ENCODE measurements at places on chromosomes 4 and X. TPM values are rescaled to one million over a fixed set of nuclear protein-coding genes. Genes with fewer than 3 reads are reported as not detected.
A peak's percentile ranks its signal among the peaks of the same experiment; 100 is the strongest.

Gene PQBP1
- total RNA-seq: 86.9 TPM

Gene HTN3
- total RNA-seq: not detected

Gene TEX13B
- not detected for total RNA-seq

Gene SYNPO2
- 0.89 TPM for total RNA-seq

Gene INTU
- 0.03 TPM for total RNA-seq

Gene RTL5
- 0.20 TPM for total RNA-seq

Gene SPANXA2
- total RNA-seq: not detected

Gene CLGN
- 0.15 TPM for total RNA-seq

GRCh38 chrX:134374910-134375309 lies 85.1 kb upstream of the HPRT1 start:
- peak overlapping the region; percentile 95 for H3K27ac ChIP-seq
- H3K27me3 ChIP-seq: no peaks in the 10 kb centered on the region
- peaks cover 18% of the 10 kb centered on the region for H3K4me1 ChIP-seq
- H3K4me3 ChIP-seq: peak overlapping the region; percentile 88
- no peak for DNase-seq

- H3K27me3 ChIP-seq: no peaks in the 10 kb centered on the region
- DNase-seq: no peak
- H3K4me1 ChIP-seq: peaks cover 2% of the 10 kb centered on the region
- peaks cover 23% of the 10 kb centered on the region for H3K36me3 ChIP-seq
- no peak overlapping the region for H3K4me3 ChIP-seq
These were observed 120.1 kb downstream of the MANBA start for GRCh38 chr4:102640669-102641068.

DNA sequence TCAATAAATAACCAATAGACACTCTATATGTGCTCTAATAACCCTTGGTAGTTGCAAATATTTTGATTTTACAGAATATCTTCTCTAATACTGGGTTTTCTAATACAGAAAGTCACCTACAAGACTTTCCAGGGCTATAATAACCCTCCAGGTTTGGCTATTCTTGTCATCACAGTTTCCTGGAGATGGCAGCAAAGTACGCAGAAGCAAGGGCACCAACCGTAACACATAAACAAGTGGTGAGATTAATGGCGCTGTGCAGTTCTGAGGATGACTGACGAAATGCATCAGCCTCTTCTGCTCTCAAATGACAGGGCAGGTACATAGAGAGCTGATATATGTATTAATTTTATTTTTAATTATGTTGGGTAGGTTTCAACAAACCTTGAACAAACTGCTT lies 122.4 kb downstream of the C4orf33 start:
- H3K27me3 ChIP-seq: peaks cover 3% of the 10 kb centered on the region
- H3K4me3 ChIP-seq: no peak overlapping the region
- no peaks in the 10 kb centered on the region for H3K36me3 ChIP-seq
- DNase-seq: no peak
- H3K4me1 ChIP-seq: no peaks in the 10 kb centered on the region

- peaks cover 12% of the 10 kb centered on the region for H3K36me3 ChIP-seq
- peaks cover 12% of the 10 kb centered on the region for H3K4me1 ChIP-seq
- DNase-seq: no peak
These were observed 19.2 kb upstream of the SPON2 start for GRCh38 chr4:1191621-1192020.

DNA sequence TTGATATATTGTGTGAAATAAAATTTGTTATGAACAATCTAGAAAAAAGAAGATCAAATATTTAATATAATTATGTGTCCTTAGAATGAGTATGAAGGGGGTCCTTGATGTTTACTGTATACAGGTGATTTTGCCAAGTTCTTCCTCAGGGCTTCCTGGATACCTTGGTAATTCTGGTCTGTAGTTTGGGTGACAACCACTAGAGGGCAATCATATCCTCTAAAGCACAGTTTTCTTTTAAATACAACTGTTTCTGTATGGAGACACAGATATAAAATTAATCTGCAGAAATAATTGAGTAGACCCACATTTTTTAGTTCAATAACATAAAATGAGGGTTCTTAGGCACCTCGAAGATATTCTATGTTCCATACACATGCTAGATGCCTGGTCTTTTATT lies 157.7 kb downstream of the SPANXN1 start:
- H3K27ac ChIP-seq: no peak overlapping the region
- H3K27me3 ChIP-seq: no peaks in the 10 kb centered on the region
- no peaks in the 10 kb centered on the region for H3K36me3 ChIP-seq

GRCh38 chrX:84187533-84188319 lies at the start of gene RPS6KA6:
TSS of gene RPS6KA6 (minus strand) at chrX:84188199. CDS start at chrX:84187899, 300 bp downstream.
- peaks cover 10% of the 10 kb centered on the region for H3K27me3 ChIP-seq
- peak within 1 kb of the TSS; percentile 44 for H3K4me3 ChIP-seq
- DNase-seq: no peak
- no peak within 1 kb of the TSS for H3K27ac ChIP-seq

DNA sequence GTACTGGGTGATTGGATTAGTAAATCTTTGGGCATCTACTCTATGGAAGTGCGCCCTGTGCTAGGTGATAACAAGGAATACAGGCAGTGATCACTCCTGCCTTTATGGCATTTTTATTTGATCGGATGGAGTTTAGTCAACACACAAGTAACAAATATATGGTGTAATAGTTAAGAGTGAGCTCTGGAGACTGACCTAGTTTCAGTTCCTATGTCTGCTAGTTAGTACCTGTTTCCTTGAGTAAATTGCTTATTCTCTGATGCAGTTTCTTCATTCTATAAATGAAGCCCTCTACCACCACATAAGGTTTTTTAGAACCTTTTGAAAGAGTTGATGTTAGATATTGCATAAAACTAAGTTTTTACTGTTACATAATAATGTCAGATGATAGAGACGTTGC lies 134.6 kb downstream of the KDM6A start:
- H3K36me3 ChIP-seq: peaks cover 20% of the 10 kb centered on the region
- H3K4me3 ChIP-seq: no peak overlapping the region
- peak overlapping the region; percentile 19 for H3K27ac ChIP-seq
- no peak for DNase-seq

DNA sequence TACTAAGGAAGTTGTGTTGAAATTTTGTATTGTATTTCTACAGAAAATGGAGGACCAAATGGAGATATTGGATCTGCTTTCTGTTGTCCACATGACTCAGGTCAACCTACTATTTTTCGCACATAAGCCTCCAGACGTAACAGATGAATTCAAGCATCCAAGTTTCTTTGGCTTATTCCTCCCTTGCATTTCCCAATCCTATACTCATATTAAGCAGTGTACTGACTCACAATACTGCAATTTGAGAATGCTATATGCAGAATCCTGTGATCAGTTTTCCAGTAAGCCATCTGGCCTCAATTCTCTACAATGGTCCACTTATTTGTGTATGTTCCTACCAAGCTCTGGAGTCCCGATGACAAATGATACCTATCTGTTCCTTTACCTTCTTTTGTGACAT lies 75.7 kb downstream of the ASB9 start:
- no peak overlapping the region for H3K4me3 ChIP-seq
- no peak overlapping the region for H3K27ac ChIP-seq
- no peaks in the 10 kb centered on the region for H3K36me3 ChIP-seq
- no peak for DNase-seq
- peaks cover 8% of the 10 kb centered on the region for H3K27me3 ChIP-seq

- no peaks in the 10 kb centered on the region for H3K27me3 ChIP-seq
- no peaks in the 10 kb centered on the region for H3K36me3 ChIP-seq
- DNase-seq: no peak
- no peak overlapping the region for H3K27ac ChIP-seq
- no peaks in the 10 kb centered on the region for H3K4me1 ChIP-seq
These were observed 322.9 kb downstream of the ANKRD50 start for GRCh38 chr4:124389591-124389990.

DNA sequence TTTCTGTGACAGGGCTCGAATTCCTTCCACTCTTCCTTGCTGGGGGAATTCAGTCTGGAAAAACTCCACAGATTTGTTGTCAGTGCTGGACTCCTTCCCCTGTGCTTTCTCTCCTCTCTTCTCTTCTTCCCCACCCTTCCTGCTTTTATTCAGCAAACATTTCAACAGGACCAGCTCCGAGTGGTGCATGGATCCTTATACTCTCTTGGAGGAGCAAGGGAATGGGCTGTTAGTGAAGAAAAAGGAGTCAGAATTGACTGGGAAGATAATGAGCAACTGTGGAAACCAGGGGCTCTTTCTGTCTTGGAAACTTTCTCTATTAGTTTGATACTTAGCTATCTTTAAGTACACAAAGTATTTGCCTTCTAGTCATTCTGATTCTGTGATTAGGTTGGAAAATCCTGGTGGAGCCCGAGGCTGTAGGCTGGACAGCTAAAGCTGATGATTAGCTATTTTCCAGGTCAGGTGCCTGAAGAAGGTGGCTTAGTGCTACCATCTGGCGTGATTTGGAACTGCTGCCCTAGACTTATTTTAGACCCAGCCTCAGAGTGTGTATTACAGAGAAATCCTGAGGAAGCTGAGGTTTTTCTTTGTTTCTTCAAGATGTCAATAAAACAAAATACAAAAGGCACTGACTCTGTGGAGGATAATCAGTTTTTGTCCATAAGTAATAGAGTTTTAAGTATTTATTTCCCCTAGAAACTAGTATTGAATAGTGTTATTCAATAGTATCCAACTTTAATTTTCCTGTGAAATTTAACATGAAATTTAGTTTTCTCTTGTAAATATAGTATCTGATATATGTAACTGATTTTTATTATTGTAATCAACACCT lies 38.4 kb downstream of the NAP1L5 start:
- peaks cover 11% of the 10 kb centered on the region for H3K36me3 ChIP-seq
- no peak overlapping the region for H3K27ac ChIP-seq
- H3K27me3 ChIP-seq: no peaks in the 10 kb centered on the region

DNA sequence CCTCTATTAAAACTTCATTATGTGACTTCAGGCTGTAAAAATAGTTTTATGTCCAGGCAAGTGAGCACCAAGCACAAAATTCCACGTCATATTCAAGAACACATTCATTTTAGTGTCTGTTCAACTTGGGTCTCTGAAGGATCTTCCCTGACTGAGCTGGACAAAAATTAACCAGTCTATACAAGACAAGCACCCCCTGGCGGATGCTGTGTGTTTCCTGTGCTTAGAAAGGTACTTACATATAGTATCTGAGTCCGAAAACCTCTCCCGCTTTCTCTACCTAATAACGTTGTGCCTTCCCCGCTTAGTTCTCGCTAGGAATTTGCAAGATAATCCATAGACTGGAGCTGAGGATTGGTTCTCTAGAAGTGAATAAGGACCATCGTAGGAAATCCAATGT lies 2214.5 kb upstream of the TENM3 start:
- H3K36me3 ChIP-seq: no peaks in the 10 kb centered on the region
- H3K4me1 ChIP-seq: no peaks in the 10 kb centered on the region
- no peak for DNase-seq
- no peak overlapping the region for H3K4me3 ChIP-seq
- H3K27me3 ChIP-seq: no peaks in the 10 kb centered on the region

Data from activated CD8-positive, alpha-beta memory T cell treated with anti-CD3 and anti-CD28 coated beads, Interleukin-2, amount 10 ng/mL, durations not matched to agents 7 days and 5 days (primary cell).